ENCODE measurements at places on chromosomes 7 and 10.

GRCh38 chr10:92219559-92219958 lies 71.3 kb downstream of the CPEB3 start:
- H3K4me3 ChIP-seq: no peak overlapping the region
- peak overlapping the region; percentile 72 for H3K27ac ChIP-seq
- no peaks in the 10 kb centered on the region for H3K36me3 ChIP-seq

GRCh38 chr7:139589474-139589873 lies 66.0 kb downstream of the CLEC2L start:
- peaks cover 46% of the 10 kb centered on the region for H3K36me3 ChIP-seq
- H3K4me3 ChIP-seq: no peak overlapping the region
- H3K27me3 ChIP-seq: no peaks in the 10 kb centered on the region
- DNase-seq: no peak
- H3K27ac ChIP-seq: no peak overlapping the region

- no peak overlapping the region for H3K4me3 ChIP-seq
- DNase-seq: no peak
- H3K4me1 ChIP-seq: no peaks in the 10 kb centered on the region
- no peaks in the 10 kb centered on the region for H3K36me3 ChIP-seq
These were observed 204.9 kb upstream of the NPSR1 start for GRCh38 chr7:34453150-34453549.

DNA sequence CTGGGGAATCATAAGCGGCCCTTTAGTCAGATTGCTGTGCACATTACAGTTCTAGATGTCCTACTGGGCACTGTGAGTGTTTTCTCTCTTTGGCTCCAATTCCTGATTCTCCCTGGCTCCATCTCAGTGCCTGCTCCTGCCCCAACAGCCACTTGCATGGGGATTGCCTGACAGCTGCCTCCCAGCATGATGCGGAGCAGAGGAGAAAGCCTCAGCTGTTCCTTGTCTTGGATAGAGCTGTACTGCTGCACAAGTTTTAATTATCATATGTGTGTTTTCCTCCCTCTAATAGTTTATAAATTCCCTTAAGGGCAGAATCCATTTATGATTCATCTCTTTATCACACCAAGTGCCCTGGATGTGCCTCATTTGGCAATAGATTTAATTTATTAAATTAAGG lies 285.8 kb upstream of the COBL start:
- DNase-seq: no peak
- H3K4me3 ChIP-seq: no peak overlapping the region
- H3K4me1 ChIP-seq: no peaks in the 10 kb centered on the region
- no peaks in the 10 kb centered on the region for H3K27me3 ChIP-seq
- H3K36me3 ChIP-seq: no peaks in the 10 kb centered on the region

DNA sequence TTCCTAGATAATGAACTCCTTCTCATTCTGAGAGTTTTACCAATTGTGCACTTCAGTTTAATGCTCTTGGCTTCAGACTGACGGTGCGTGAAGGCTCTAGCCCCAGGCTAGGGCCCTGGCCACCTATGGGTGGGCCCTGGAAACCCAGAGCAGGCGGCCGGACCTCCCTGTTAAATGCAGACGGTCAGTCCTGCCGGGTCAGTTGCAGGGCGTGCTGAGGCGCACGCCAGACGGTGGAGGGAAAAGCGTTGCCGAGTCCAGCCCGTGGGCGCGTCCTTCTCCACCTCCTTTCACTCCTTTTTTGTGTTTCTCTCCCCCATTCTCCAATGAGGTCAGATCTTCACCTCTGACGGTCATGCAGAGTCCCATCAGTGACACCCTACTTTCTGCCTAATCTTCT lies 2.3 kb downstream of the DPYSL4 start:
- no peak overlapping the region for H3K27ac ChIP-seq
- H3K27me3 ChIP-seq: peaks cover 38% of the 10 kb centered on the region
- H3K4me1 ChIP-seq: peaks cover 10% of the 10 kb centered on the region

DNA sequence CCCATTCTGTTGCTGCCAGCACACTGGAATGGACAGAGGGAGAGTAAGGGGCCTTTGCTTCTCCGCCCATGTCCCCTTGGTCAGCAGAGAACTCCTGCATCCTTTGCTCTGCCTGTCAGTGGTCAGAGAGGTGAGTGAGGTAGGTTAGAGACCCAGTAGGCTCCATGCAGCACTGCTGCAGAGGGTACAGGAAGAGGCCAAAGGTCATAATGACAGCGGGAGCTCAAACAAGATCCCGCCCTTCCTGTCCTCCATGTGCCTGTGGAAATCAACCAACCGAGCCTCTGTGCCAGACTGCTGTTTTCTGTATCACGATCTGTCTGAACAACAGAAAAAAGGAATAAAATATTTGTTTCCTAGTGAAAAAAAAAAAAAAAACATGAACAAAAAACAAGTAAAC lies 81.4 kb downstream of the ZNF33B start:
- no peak overlapping the region for H3K27ac ChIP-seq
- no peaks in the 10 kb centered on the region for H3K36me3 ChIP-seq
- no peak for DNase-seq
- H3K4me3 ChIP-seq: no peak overlapping the region
- H3K4me1 ChIP-seq: peaks cover 2% of the 10 kb centered on the region

DNA sequence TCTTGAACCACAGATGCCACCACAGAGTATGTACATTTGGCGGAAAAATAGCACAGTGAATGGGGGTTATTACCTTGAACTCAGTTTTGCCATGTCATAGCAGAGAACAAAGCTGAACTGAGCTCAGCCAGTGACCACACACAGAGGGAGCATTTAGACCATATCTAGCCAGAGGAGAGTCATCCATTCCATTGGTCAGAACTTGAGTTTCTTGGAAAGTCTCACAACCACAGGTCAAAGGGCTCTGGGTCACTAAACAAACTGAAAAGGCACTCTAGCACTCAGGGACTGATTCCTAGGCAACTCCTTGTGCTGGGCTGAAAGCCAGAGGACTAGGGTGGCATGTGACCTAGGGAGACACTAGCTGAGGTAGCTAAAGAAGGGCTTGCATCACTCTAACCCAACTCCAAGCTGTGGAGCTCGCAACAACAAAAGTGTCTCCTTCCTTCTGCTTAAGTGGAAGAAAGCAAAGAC lies 239.7 kb upstream of the SEMA3D start:
- no peaks in the 10 kb centered on the region for H3K36me3 ChIP-seq
- H3K4me3 ChIP-seq: no peak overlapping the region
- H3K27me3 ChIP-seq: no peaks in the 10 kb centered on the region
- no peak overlapping the region for H3K27ac ChIP-seq
- no peaks in the 10 kb centered on the region for H3K4me1 ChIP-seq

DNA sequence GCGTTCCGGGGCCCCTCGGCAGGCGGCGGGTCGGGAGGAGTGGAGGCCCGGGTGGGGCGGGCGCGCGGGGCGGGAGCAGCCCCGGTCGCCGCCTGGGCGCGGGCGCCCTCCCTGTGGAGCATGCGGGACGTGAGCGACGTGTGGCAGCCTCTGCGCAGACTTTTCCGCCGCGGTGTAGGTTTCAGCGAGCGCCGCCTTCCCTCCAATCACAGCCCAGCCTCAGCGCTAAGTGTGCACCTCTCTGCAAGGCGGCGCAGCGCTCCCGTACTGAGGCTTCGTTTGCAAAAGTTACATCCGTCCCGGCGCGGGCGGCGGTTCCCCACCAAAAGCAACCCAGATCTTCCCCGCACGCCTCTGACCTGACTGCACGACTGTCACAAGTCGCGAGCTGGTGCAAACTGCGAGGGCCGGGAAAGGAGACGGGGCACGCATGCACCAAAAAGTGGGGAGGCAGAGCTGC lies 1.2 kb upstream of the PFKFB3 start:
- H3K4me1 ChIP-seq: peaks cover 49% of the 10 kb centered on the region
- H3K36me3 ChIP-seq: no peaks in the 10 kb centered on the region
- peak; percentile 87 for DNase-seq
- H3K4me3 ChIP-seq: peak overlapping the region; percentile 99
- H3K27ac ChIP-seq: peak overlapping the region; percentile 95
- H3K27me3 ChIP-seq: no peaks in the 10 kb centered on the region

DNA sequence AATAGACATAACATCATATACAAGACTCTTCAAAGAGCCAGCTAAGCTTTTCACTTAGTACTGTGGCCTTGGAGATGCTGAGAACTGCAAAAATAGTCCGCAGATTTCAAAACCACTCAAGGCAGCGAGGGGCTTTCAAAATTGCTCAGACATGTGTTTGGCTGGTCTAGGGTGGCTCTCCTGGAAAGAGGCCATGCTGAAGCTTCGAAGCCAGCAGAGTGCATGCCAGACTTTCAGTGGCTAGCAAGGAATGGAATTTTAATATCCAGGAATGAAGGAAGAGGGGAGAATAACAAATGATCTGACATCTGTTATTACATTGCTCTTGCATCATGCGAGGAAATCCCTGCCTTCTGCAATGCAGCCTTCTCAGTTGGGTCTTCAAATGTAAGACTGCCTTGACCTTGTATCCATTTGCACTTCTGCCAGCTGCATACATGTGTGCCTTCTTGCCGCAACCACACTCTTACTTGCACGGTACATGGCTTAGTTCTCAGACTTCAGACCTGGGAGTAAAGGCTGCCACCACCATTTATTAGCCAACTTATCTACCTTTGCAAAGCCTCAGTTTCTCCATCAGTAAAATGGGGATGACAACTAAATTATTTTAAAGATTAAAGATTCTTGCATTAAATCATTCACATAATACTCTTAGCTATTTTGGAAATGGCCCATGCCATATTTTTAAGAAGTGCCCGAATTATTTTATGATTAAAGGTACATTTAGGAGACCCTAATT lies 55.9 kb downstream of the ITIH5 start:
- no peaks in the 10 kb centered on the region for H3K27me3 ChIP-seq
- peaks cover 9% of the 10 kb centered on the region for H3K4me1 ChIP-seq
- no peak for DNase-seq
- no peak overlapping the region for H3K4me3 ChIP-seq

DNA sequence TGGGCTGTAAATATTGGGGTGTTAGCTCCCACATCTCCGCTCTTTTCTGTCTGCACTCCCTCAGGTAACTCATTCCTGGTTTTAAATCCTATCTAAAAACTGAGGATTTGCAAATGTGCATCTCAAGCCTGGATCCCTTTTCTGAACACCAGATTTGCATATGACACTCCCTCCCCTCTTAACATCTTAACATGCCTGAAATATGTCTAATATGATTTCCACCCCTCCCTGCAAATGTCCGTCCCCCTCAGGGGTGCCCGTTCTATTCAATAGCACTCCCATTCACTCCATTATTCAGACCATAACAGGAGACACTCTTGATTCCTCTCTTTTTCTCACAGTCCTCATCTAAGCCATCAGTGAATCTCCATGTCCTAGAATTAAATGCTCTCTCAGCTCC lies 8.3 kb upstream of the CALD1 start:
- DNase-seq: no peak
- H3K4me1 ChIP-seq: no peaks in the 10 kb centered on the region
- no peak overlapping the region for H3K4me3 ChIP-seq

DNA sequence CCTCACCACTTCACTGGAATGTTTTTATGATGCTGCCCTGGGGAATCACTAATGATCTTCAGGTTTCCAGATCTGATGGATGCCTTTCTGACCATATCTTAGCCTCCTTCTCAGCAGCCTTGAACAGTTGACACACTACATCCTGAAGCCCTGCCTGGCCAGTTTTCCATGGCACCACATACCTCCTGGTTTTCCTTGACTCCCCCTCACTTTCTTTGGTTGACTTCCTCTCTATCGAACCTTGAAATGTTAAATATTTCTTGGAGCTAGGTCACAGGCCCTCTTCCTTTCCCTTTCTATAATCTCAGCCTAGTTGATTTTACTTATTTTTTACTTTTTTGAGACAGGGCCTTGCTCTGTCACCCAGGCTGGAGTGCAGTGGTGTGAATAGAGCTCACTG lies 108.8 kb upstream of the CDK1 start:
- H3K27ac ChIP-seq: no peak overlapping the region
- DNase-seq: no peak
- no peaks in the 10 kb centered on the region for H3K4me1 ChIP-seq
- no peaks in the 10 kb centered on the region for H3K27me3 ChIP-seq
- H3K4me3 ChIP-seq: no peak overlapping the region
